ENCODE measurements at places on chromosomes 1 and 21.

DNA sequence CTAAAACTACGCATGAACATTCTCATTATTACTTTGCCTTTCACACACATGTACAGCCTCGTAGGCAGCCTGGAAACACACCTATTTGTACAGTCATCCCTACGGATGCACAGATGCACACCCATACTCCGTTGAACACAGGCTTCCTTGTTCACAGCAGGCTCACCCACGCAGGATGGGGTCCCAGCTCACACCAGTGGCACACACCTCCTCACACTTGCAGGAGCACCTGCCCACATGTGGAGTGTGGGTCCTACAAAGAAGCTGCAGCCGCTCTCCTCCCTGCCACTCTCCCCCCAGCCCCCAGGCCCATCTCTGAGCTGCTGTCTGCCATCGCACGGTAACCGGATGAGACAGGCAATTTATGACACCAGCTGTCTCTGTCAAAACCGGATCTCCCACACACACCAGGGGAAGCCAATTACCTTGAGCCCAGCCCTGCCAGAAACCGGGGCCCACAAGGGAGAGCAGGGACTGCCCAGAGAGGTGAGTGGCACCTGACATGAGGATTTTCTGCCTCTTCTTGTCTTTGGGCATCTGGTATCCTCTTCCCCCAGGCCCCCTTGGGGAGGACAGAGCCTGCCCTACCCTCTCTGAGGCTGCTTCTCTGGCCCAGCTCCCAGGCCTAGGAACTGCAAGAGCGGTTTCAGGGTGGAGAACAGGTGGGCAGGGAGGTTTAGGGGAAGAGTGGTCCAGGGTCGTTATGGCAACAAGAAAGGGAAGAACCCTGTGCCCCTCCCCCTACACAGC is 175.4 kb downstream of the IGSF21 start:
- DNase-seq: no peak

DNA sequence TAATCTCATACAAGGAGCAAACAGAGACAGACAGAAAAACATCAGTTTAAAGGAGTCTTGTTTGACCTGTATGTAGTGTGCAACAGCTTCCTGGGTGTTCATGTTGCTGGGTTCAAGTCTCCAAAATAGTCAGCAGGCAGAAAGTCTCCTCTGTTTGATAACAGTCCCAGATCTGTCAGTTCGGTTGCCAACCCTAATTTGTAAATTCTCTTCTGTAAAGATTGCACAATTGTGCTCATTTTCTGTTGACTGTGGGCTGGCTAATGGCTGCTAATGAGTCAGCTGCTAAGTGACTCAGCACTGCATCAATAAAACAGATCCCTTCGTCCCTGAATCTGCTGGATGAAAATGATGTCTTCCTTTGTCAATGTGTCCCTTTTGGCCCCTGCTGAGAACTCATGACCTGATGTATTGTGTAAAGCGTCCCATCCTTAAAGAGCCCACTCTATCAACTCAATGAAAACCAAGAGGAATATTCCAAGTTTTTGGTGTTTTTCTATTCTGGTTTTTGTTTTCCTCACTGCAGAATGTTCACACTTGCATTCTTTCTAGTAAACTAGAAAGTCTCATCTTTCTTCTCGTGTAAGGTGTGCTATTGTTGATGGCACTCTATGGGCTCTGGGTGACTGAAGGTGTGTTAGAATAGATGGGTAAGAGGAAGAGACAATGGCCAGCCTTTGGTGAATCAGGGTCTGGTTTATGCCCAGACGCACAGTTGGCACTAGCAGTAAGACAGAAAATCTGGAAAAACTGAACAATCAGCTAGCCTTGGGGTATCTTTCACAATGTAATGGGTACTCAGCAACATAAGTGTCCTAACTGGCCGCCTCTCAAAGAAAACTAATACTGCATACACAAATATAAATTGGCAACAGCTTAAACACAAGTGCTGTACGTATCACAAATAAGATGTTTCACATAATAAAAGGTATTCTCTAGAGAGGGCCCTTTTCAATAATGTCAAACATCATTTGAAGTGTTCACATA is 75.1 kb upstream of the SIPA1L2 start:
- no peak for DNase-seq

- DNase-seq: no peak
Measured at GRCh38 chr1:23481026-23481597, 2.9 kb downstream of the ASAP3 start.

DNA sequence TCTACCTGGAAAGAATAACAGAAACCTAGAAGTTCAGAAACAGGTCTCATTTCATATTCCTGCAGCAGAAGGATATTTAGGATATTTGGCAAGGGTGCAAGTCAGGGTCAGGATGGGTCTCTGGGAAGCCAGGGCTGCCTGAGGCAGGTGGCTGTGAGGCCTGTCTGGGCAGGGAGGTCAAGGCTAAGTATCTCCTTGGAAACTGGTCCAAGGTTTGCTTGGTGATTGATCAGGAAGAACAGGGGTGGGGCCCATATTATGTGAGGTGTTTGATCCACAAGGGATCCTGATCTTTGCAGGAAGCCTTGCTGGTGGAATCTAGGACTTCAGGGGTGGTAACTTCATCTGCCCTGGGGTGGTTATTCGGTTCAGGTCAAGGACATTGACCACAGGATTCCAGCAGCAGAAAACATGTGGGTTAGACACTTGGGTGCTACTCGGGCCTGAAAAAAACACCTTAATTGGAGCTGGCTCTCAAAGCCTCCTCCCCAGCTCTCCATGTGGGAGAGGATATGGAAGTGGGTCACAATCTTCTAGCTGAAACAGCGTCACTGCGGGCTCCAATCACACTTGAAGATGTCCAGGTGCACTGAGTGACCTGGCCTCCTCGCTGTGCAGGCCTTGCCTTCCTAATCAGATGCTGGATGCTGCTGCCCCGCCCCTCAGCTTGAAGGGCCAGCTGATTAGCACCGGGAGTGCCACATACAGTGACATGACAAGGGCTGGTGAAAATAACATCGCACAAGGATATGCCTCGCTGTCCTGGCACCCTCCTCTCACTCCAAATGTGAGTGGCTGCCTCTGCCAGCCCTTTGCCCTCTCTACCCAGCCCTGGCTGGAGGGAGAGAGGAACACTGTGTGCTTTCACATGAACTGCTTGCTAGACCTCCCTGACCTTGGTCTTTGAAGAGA is 8.7 kb downstream of the CTNNBIP1 start:
- DNase-seq: no peak

- DNase-seq: no peak
Measured at GRCh38 chr1:167739752-167740151, 18.0 kb downstream of the MPZL1 start.

DNA sequence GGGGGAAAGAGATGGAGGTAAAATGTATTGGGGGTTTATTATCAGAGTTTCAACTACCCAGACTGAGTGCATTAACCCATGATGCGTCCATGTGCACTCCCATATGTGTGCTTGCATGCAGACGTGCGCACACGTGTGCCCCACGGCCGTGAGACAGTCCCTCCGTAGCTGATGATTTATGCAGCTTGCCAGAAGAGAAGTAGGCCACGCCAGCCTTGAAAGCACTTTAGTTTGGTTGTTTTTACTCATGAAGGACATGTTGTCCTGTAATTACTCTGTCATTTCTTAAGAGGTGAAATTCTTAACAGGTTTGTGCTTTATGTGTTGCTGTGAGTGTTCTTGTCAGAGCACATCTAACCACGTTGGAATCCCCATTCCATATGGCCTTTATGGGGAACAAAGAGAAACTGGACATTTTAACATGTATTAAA is 467.8 kb downstream of the LMO4 start:
- no peak for DNase-seq
